ENCODE measurements at places on chromosomes 5 and 9.

DNA sequence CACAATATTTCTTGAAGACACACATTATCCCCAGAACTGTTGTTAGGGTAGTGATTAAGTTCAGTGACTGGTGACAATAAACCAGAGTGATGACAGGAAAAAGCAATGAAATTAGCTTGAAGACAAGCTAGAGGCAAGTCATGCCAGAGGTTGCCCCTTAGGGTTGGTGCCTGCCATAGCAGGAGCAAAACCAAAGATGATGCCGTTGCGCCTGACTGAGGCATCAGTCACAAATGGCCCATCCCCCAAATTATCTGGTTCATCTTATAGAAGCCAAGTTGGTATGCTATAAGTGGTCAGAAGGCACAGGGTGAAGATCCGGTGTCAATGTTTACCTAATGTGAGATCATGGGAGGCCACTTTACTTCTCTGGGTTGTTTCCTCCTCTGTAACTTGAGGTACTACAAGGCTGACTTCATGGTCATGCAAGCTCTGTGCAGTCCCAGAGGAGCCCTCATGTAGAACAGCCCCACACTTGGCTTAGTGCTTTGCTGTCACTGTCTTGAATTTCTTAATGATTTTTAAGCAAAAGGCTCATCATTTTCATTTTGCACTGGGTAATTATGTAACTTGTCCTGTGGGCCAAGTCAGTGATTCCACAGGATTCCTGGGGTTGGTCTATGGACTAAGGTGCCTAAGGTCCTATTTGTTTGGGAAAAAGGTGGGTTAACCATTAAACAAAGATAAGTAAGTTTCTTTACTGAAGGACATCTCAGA is 211.3 kb downstream of the MAN2A1 start:
- DNase-seq = no peak

DNA sequence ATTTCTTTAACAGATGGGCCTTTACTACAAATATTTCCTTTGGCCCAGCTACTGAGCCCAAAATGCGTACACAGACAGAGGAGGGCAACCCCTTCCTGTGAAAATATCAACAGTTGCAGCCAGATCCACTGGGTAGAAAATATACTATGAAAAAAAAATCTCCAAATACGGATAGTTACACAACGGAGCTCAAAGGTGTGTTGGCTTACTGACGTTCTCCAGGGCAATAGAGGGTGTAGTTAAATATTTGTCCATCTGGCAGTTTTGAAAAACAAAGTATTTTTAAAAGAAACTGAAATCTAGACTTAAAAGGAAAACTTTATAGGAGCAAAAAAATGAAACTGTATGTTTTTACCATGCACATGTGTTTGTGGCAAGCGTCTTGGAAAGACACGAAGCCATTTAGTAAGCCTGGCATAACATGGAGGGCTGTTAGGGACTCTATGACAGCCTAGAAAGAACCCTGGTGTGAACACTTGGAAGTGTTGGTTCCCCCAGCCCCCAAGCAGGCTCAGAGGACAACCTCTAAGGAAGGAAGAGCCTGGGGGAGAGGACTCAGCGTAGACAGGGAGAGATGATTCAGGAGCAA is 157.8 kb upstream of the TRPM3 start:
- DNase-seq = no peak

DNA sequence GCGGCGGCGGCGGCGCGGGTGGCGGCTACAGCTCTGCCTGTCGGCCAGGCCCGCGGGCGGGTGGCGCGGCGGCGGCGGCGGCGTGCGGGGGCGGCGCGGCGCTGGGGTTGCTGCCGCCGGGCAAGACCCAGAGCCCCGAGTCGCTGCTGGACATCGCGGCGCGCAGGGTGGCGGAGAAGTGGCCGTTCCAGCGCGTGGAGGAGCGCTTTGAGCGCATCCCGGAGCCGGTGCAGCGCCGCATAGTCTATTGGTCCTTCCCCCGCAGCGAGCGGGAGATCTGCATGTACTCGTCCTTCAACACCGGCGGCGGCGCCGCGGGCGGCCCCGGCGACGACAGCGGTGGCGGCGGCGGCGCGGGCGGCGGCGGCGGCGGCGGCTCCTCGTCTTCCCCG is 296 bp downstream of the ZSWIM6 start:
- no peak for DNase-seq

DNA sequence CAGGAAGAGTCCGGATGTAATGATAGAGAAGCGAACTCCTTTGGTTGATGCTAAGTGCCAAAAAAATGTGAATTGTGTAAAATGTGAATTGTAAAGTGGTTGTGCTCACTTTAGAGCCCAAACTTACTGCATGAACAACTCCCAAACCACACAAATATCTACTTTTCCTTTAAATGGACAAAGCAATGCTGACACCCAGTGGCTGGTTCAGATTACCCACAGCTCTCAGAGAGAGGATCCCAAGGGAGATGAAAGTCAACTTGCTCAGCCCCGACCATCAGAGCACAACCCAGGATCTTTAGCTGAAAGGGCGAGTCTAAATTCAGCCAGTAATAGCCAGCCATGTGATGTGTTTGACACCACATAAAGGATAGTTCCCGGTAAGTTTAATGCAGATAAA is 133.7 kb downstream of the NMUR2 start:
- DNase-seq = no peak

DNA sequence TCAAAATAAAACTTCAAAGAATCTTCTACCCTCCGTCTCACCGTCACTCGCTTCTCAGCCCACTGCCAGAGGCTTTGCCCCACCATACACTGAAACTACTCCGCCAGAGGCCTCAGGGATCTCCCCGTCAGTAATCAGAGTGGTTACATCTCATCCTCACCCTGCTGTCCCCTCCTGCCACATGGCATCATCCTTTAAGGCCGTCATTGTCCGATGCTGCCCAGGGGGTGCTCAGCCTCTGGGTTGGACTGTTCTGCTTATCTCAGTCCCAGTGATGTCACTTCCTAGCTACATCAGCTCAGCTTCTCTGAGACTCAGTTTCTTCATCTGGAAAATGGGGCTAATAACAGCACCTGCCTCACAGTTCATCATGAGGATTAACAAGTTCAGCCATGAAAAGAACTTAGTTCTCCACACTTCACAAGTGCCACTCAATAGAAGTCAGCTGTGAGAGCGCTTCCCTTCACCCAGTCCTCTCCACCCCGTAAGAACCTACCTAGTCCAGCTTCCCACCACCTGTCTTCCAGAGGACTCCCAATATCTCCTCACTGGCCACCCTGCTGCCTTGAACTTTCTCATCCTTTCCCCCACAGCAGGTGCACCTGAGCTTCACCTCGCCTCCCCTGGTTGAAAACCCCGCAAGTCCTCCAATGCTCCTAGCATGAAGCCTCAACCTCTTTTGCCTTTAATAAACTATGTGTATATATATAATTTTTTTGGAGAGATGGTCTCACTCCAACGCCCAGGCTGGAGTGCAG is 2.8 kb upstream of the IL3 start:
- no peak for DNase-seq

DNA sequence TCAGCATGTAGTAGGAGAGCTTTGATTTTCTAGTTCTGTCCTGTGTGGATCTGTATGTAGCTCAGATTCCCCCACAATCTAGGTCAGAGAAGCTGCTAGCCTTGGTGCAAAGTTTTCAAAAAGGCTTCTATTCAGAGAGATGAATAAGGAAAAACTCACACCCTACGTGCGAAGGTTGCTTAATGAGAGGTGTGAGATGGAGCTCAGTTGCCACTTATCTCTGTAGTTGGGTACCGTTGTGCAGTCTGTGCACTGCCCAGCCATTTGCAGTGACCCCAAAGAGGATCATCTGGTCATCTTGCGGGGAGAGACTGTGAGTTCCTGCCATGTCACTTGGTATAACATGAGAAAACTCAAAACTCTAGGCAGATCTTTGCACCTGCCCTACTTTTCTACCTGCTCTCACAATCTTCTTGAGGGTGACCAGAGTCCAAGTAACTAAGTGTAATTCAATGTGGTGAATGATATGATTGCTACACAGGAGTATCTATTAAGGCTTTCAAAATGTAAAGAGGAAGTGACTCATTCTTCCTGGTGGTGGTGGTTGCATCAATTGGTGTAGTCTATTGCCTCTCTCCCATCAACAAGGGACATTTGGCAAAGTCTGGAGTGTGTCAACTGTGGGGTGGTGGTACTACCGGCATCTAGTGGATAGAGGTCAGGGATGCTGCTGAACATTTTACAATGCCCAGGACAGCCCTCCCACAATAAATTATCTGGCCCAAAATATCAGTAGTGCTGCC is 65.2 kb downstream of the TMC1 start:
- no peak for DNase-seq

- DNase-seq = no peak
These were observed 20.8 kb downstream of the SLC46A2 start for GRCh38 chr9:112869917-112870316.

DNA sequence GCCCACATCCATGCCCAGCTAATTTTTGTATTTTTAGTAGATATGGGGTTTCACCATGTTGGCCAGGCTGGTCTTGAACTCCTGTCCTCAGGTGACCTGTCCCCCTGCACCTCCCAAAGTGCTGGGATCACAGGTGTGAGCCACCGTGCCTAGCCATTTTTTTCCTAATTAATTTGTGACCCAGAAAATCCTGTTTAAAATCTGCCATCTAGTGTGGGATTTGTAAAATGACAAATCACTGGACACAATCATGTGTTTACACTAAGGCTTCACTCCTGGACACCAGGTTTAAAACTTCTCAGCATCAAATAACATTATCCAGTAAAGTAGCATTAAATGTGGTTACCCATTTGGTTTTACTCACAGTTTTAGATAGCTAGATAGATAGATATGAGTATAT is 18.6 kb upstream of the KDM4C start:
- DNase-seq = no peak

DNA sequence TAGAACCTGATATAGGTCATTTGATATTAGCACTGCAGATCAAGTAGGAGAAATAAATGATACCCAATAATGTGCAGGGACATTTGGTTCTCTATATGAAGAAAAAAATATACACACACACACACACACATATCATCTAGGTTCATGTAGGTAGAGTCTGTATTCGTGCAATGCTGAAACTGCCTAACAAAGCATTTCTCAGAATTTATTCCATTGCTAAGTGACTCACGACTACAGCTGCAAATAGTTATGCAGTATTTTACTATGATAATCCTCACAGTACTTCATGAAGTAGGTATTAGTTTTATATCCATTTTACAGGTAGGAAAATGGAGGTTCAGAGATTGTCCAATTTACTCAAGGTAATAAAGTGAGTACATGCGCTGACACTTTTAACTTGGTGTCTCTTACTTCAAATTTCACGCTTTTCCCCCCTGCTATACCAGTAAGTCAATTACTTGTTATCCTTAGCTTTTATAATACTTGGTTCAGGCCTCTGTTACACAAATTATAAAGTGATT is 2.4 kb downstream of the GIN1 start:
- no peak for DNase-seq

- DNase-seq = no peak
These were observed 49.4 kb upstream of the COL5A1 start for GRCh38 chr9:134592018-134592818.

All from hypothalamus (tissue), 51 donors.